Left kidney (tissue), 8 donors: ENCODE measurements at places on chromosomes 13 and 19. TPM values are rescaled to one million over a fixed set of nuclear protein-coding genes. Genes with fewer than 3 reads are reported as not detected.

GRCh38 chr19:33282036-33282671 is 20.2 kb downstream of the CEBPA start:
- no peak for DNase-seq

DNA sequence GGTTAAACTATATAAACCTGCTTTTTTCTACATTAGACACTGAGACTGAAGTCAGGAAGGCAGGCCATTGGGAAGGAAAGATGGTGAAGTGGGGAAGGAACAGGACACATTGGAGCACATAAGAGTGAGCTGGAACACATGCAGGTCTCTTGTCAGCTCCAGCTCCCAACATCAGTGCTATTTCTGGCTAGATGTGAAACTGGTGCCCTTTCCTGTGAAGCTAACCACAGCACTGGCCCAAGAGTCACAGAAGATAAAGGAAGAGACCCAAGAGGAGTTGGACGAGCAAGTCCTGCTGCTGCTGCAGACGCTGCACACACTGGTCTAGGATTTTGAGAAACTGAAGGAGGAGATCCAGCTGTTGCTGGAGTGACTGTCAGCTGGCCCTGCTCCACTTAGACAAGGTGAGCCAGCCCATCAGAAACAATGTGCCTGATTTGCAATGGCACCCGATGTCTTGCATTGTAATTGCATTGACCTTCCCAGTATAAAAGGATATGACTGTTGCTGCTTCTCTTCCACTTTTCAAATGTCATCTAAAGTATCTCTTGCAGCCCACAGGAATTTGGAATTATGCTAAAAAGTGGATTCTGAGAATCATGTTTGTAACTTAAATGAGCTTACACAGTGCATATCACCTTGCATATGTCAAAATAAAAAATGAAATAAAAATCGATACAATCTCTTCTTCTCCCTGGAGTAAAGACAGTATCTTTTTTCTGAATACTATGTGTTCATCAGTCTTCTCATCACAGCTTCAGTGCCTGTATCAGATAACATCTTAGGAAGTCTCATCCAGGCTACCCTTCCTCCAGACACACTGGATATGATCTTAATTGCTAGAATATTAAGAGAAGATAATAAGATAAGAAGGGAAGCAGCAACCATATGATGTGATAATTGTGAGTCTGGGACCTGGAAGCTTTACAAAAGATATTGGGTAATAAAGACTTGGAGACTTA is 230.7 kb upstream of the SPRY2 start:
- no peak for DNase-seq

DNA sequence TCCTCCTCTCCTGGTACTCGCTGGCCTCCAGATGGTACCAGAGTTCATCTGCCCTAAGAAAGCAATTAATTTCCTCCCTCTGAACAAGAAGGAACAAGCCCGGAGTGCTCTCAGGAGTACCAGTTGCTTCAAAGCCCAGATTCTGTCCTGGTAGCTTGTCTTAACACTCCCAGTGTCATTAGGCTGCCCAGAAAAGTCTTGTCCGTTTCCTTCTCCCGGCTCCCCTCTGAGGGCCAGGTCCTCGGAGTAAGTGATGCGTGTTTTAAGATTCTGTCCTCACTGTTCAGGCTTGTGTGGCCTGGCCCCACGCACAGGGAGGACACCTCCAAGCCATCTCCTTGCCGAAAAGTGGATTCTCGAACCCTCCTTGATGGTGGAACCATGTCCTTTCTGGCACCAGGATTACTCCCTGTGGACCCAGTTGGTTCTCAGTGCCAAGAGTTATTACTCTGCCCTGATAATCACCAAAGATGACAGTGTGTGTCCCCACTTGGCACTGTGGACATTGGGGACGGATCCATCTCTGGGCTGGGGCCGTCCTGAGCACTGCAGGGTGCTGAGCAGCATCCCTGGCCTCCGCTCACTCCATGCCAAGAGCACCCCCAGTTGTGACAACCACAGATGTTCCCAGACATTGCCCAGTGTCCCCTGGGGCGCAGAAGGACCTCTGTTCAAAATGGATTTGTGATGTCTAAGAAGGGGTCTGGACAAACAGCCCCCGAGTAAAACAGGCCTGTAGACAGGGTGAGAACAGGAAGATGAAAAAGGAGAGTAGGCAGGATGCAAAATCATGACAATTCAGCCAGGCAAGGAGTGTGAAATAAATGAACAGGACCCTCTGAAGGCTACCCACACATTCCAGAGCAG is 52.4 kb downstream of the RFX2 start:
- DNase-seq: no peak

DNA sequence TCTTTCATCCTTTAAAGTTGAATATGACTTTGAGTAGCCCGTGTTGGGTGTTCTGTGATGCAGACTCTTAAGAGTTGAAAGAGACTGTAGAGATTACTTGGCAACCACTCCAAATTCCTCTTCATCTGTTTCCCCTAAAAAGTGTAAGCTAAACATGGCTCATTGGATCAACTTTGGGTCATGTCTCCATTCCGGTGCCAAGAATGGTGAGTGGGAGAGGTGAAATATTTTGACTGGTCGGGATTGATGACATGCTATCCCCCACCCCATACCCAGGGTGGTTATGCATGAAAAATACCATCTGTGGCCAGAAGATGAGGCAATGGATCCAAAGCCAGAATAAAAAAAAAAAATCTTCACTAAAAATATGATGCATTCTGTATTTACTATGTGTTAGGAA is 281.3 kb upstream of the SOX21 start:
- no peak for DNase-seq

- DNase-seq: no peak
These were observed 31.0 kb upstream of the OLFM2 start for GRCh38 chr19:9967326-9967725.

- peak; percentile 55 for DNase-seq
These were observed 1.4 kb downstream of the SH2D3A start for GRCh38 chr19:6765738-6766356.

DNA sequence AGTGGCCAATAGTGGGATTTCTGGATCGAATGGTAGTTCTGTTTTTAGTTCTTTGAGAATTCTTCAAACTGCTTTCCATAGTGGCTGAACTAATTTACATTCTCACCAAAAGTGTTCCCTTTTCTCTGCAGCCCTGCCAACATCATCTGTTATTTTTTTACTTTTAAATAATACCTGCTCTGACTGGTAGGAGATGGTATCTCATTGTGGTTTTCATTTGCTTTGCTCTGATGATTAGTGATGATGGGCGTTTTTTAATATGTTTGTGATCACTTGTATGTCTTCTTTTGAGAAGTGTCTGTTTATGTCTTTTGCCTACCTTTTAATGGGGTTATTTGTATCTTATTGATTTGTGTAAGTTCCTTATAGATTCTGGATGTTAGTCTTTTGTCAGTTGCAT is 48.0 kb downstream of the RNASEH2B start:
- no peak for DNase-seq

- peak; percentile 4 for DNase-seq
These were observed 65.3 kb upstream of the ZNF681 start for GRCh38 chr19:23823952-23824389.

DNA sequence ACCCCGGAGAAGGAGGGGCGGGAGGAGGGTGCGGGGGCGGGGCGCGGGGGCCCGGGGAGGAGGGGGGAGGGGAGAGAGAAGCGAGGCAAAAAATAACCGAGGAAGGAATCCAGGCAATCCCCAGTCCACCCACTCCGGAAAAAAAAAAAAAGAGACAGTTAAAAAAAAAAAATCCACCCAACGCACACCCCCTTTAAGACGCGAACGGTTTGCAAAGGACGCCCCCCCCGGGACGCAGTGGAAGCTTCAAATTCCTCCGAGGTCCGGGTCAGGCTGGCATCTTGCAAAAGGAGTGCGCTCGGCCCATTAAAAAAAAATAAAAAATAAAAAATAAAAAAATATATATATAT is at the start of gene CACNA1A:
Gene CACNA1A (minus strand): TSS at position 9 of the 350 bp plus-strand sequence. CDS start 255 bp downstream, outside the sequence.
- no peak for DNase-seq

- no peak for DNase-seq
These were observed 221.1 kb downstream of the ITGBL1 start for GRCh38 chr13:101673360-101674105.

GRCh38 chr13:67078062-67078461 is 152.1 kb downstream of the PCDH9 start:
- DNase-seq: no peak

DNA sequence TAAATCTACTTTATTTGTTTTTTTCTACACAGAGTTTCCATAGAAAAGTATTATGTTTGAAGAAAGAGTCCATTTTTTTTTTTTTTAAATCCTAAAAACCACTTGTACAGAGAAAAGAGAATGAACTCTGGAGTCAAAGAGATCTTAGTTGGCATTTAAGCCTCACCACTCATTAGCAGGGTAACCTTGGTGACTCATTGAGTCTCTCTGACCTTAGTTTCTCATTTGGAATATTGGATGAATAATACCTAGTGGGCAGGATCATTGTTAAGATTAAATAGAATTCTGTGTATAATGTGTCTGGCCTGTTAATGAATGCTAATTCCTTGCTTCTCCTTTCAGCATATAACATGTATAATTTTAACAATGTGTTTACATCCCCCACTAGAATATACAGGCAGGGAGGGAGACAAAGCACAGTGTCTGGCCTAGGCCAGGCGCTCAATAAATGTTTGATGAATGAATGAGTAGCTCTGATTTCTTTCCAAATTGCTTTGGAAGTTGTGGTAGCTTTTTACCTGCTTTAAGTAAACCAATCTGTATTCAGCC is 48.7 kb upstream of the MYCBP2 start:
- no peak for DNase-seq

GRCh38 chr19:20640545-20640944 is 20.8 kb downstream of the ZNF626 start:
- no peak for DNase-seq

DNA sequence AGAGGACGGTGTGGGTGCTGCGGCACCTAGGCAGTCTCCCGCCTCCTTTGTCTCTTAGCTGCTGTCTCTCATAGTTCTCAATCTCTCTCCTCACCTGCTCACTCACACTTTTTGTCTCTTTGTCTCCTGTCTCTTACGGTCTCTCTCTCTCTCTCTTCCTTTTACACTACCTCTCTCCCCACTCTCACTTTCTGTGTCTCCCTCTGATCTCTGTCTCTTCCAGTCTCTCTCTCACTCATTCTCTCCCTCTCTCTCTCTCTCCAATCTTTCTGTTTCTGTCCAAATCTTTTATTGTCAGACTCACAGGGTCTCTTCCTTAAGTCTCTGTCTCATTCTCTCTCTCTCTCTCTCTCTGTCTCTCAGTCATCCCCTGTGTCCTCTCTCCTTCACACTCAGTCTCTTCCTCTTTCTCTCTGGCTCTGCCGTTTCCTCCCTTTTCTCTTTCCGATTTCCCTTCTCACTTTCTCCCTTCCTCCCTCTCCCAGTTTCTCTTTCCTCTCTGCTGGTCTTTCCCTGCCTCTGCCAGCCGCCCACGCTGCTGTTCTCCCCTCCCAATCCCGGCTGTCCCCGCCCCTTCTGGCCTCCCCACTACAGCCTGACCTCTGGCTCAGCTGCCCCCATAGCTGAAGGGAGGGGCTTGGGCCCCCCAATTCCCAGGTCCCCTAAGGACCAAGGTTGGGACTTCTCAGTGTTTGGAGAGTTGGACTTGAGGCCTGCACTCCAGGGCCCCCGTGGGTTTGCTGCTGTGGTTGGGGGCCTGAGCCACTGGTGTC is at the start of gene PLEKHA4:
Gene PLEKHA4 (minus strand): TSS at position 504 of the 773 bp plus-strand sequence. CDS start 997 bp downstream, outside the sequence.
- peak; percentile 33 for DNase-seq

DNA sequence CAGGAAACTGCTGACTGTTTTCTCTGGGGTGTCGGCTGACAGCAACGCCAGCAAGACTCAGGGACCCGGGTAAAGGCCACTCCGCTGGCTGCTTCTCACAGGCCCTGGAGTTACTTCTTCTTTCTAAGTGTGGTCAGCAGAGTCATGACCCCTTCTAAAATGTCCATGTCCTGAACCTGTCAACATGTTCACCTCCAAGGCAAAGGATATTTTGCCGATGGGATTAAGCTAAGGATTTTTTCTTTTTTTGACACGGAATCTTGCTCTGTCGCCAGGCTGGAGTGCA is 7.9 kb downstream of the PEX11G start:
- no peak for DNase-seq

ARHGAP33 gene
- 27.3 TPM for polyA plus RNA-seq

ZFP36 gene
- 31.9 TPM for polyA plus RNA-seq

CNFN gene
- 0.55 TPM for polyA plus RNA-seq

MEDAG gene
- 0.80 TPM for polyA plus RNA-seq
